H7 (cell line): ENCODE measurements at places on chromosomes 2 and 18.
A peak's percentile ranks its signal among the peaks of the same experiment; 100 is the strongest.

- DNase-seq = no peak
Observed at GRCh38 chr2:129915303-129915840, 64.1 kb upstream of the RAB6C start.

- DNase-seq = no peak
Observed at GRCh38 chr2:175937216-175937615, 64.9 kb downstream of the LNPK start.

GRCh38 chr2:8202132-8202531 lies 479.7 kb upstream of the ID2 start:
- no peak for DNase-seq

DNA sequence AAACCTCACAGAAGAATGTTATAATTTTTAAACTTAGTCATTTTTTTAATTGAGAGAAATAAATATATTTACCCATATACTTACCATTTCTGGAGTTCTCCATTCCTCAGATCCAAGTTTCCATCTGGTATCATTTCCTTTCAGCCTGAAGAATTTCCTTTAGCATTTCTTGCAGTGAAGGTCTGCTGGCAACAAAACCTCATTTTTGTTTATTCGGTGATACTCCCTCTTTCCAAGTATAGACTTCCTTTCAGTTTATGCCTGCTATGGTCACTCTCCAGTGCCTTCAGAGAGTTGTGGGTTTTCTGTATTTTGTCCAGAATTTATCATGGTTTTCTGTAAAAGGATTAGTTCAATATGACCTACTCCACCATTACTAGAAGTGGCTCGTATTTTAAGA lies 17.0 kb downstream of the WDPCP start:
- no peak for DNase-seq

DNA sequence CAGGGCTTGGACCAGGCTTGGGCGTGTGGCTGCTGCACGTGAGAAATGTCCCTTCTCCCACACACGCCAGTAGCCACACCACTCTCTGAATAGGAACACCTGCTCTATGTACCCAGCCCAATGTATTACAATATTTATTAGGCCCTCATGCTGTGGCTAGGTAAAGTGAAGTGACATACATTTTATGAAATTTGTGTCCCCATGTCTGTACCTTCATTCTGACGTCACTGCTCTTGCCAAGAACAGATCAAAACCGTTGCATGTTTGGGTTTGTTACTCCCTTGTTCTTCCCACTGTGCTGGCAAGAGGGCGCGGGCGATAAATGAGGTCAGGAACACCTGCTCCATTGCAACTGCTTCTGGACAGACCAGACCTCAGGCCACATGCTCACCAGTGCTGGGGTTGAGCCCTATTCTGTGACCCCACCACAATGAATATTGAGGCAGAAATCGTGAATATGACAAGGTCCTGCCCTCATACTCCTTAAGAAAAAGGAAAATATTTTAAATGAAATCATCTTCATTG lies 436.4 kb upstream of the SALL3 start:
- no peak for DNase-seq

- DNase-seq = no peak
Observed at GRCh38 chr2:82411071-82411470, 2048.0 kb downstream of the SUCLG1 start.

DNA sequence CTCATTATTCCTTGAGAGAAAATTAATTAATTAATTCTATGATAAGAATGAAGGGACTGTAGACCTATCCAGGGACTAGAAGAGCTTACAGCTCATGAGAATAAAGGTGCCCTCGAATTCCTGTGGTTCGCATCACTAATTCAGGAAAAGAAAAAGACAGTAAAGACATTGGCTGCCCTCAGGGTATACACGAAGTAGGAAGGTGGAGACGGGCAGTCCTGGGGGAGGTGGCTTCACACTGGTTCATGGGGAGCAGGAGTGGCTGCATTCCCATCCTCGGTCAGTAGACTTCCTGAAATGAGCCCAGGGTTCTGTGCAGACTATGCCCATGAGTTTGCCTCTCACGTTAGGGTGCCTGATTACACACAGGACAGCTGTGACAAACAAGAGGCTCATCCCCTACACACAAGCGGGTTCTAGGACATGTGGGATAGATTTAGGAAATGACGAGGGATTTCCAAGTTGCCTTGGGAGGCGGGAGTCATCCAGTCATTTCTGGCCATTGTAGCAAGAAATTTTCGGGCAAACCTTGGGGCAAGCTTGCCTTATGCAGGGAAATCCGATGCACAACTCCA lies 282.2 kb downstream of the CYP26B1 start:
- DNase-seq = no peak

- DNase-seq = peak; percentile 37
Observed at GRCh38 chr2:172806493-172806892, 70.8 kb downstream of the RAPGEF4 start.

GRCh38 chr18:1464444-1465217 lies 560.0 kb downstream of the ADCYAP1 start:
- no peak for DNase-seq

DNA sequence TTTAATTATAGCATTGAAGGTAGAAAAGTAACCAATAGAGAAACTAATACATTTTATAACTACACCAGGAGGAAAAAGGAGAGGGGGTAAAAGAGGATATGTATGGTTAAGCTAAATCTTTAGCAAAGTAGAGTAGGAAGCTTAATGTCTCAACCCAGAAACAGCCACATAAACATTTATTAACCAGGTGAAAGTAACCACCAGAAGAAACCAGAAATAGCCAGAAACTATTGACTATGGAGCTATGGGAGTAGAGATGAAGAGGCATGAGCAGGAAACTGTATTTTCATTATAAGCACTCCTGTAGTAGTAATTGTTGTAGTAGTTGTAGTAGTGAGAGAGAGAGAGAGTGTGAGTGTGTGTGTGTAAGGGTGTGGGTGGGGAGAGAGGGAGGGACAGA lies 617.5 kb upstream of the CHAC2 start:
- DNase-seq = no peak

DNA sequence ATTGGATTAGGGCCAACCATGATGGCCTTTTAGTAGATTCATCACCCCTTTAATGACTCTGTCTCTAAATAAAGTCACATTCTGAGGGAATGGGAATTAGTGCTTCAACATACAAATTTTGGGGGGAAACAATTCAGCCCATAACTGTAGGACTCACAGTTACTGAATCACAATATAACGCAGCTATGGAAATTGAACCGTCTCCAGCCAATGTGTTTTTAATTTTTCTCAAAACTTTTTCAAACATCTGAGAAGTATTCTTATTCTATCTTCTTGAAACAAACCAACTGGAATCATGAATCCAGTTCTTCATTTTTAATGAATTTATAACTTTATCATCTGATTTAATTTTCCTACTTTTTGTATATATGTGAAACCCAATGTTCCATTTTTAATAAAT lies 373.1 kb upstream of the SYT4 start:
- DNase-seq = no peak

- no peak for DNase-seq
Observed at GRCh38 chr2:25414781-25415180, 73.1 kb upstream of the DNMT3A start.

DNA sequence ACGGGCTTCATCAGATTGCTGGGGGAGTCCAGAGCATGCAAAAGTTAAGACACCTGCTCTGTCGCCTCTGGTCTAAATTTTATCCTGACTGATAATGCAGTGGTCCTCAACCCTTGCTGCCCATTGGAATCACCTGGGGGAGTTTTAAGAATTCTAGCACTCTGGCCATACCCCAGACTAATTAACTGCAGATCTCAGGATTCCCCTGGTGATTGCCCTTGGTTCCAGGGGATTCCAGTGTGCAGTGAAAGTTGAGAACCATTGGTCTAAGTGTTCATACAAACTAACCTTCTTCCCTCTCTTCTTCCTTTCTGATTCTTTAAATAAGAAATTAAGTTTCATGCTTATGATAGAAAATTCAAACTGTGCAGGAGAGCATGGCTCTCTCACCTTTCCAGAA lies 105.7 kb upstream of the MGAT5 start:
- no peak for DNase-seq

- DNase-seq = no peak
Observed at GRCh38 chr2:236205867-236206645, 37.9 kb upstream of the GBX2 start.

DNA sequence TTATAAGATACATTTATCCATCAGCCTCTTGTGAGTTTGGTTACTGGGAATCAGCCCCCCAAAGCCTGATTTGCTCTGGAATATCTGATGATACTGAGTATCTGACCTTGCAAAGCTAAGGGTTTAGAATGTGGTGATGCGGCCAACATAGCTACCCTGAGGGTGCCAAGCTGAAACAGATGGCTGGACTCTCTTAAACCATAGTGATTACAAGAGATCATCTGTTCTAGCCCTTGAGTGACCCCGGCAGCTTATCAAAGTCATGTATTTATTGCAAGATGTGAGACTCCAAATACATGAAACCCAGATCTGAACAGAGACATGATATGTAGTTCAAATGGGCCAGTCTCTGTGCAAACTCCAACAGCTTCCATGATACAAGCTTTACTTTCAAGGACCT lies 78.2 kb upstream of the CABLES1 start:
- DNase-seq = no peak

GRCh38 chr2:151771599-151772358 lies 37.5 kb upstream of the NEB start:
- DNase-seq = no peak

DNA sequence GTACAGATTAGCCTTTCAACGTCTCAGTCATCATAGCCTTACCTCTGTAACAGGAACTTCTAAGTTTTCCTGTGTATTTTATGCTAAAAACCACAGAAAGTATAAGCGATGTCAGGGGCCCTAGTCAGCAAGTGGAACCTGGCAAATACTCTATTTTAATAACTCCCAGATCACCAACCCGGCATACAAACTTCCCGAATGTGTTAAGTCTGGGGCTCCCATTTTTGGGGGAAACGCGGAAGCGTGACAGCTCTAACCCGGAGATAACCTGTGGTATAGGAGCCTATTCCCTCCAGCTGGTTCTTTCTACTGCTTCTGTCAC lies 574 bp downstream of the NIFK start:
- DNase-seq = no peak

GRCh38 chr18:48928787-48929186 lies 22.0 kb downstream of the SMAD7 start:
- DNase-seq = peak; percentile 46

DNA sequence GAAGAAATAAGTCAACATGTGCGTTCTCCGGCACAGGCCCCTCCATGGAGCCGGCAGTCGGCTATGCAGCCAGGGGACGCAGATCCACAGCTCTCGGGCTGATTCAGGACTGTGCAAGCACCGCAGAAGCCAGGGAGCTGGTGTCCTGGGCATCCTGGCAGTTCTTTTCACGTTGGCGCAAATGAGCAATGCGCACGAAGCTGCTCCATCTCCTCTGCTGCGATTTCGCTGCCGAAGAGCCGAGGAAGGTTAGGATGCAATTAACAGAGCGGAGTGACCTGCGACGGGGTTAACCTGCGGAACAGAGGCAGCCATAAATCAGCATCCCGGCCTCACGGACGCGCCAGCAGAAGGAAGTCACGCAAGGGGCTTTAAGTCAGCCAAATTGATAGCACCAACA lies 107.1 kb upstream of the POU3F3 start:
- DNase-seq = no peak

- peak; percentile 73 for DNase-seq
Observed at GRCh38 chr2:1656326-1656960, 87.9 kb downstream of the PXDN start.

GRCh38 chr2:231241755-231242507 lies 43.5 kb downstream of the ARMC9 start:
- DNase-seq = no peak

- DNase-seq = peak; percentile 47
Observed at GRCh38 chr2:175282300-175282699, 100.8 kb upstream of the ATP5MC3 start.

GRCh38 chr2:11433822-11434221 lies 32.1 kb downstream of the E2F6 start:
- no peak for DNase-seq

DNA sequence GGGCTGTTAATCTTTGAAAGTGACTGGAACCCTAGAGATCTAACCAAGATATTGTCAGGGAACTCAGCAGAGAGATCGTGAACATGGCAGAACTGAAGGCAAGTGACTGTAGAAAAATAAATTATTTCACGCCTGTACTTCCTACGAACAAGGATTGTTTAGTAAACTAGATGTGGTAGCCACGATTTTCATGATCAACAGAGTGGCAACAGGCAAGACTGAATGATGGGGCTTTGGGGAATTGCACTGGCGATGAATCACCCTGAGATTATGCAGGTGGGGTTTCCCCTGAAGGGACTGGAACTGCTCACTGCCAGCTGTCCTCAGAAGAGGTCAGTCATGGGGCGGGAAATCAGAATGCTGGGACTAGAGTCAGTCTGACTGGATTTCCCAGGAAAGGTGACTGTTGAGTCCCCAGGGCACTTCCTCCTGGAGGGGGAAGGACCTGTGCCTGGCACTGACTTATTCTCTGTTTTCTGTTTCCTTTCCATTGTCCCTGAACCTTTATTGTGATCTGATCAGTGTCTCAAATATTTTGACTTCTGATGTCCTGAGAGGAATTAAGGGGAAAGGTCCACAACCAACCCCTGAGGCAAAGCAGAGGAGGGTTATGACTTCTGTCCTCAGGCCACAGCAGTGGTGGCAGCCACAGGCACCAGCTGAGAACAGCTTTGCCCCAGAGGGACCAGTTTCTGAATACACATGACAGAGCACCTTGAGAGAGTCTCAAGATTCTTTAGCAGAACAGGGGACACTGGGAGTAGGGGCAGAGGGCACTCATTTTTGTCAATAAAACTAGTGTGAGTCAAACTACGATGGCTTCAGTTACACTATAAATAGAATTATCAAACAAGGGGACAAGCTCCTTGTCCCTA lies 70.0 kb downstream of the NAB1 start:
- DNase-seq = peak; percentile 20

DNA sequence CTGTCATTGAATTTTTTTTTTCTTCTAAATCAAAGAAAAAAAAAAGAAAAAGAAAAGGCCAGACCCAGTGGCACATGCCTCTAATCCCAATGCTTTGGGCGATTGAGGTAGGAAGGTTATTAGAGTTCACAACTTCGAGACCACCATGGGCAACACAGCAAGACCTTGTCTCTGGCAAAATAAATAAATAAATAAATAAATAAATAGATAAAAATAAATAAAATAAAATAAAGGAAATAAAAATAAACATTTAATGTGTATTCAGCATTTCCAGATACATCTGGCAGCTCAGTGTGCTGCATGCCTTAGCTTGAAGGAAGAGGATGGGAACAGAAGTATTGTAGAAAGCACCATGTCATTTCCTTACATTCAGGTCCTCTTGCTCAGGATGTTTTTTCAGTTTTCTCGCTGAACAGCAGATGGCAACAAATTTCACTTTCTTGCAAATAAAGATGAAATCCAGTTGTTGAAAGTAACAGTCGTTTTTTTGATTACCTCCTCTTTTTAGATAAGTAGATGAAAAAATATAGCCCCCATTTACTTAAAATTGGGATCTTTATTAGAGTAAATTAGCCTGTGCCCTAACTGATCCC lies 25.7 kb upstream of the FAM178B start:
- DNase-seq = no peak

DNA sequence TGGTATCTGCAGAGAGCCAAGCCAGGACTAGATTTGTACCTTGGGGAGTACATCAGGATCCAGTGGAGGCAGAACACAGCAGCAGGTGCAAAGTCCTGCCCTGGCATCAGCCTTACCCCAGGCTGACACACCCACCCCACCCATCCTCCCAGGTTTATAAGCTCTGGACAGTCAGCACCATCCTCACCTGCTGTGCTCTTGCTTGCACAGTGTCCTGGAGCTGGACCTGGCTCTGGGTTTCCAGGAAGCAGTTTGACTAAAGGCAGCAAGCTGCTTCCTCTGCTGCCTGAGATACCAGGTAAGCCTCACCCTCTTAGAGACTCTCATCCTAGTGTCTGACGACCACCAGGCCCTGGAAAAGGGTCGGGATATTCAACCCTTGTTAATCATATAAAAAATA lies at the start of gene SULT1C3:
SULT1C3 (plus strand) TSS at position 183 of the 400 bp plus-strand sequence. CDS start 7,227 bp downstream, outside the sequence.
- no peak for DNase-seq
